ENCODE measurements at places on chromosomes 7 and 10.

DNA sequence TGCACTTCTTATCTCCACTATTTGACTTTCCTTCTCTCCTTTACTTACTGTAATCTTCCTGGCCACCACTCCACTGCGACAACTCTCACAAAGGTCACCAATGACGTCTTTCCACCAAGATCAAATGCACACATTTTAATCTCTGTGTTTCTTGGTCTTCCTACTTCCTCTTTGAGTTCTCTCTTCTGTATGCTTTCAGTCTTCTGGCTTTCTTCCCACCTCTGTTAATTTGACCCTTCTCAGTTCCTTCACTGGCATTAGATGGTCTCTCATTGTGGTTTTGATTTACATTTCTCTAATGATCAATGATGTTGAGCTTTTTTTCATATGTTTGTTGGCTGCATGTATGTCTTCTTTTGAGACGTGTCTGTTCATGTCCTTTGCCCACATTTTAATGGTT, 31.9 kb downstream of the FAM107B start:
- no peak for DNase-seq

GRCh38 chr10:25206693-25207414, 32.1 kb downstream of the GPR158 start:
- no peak for DNase-seq

DNA sequence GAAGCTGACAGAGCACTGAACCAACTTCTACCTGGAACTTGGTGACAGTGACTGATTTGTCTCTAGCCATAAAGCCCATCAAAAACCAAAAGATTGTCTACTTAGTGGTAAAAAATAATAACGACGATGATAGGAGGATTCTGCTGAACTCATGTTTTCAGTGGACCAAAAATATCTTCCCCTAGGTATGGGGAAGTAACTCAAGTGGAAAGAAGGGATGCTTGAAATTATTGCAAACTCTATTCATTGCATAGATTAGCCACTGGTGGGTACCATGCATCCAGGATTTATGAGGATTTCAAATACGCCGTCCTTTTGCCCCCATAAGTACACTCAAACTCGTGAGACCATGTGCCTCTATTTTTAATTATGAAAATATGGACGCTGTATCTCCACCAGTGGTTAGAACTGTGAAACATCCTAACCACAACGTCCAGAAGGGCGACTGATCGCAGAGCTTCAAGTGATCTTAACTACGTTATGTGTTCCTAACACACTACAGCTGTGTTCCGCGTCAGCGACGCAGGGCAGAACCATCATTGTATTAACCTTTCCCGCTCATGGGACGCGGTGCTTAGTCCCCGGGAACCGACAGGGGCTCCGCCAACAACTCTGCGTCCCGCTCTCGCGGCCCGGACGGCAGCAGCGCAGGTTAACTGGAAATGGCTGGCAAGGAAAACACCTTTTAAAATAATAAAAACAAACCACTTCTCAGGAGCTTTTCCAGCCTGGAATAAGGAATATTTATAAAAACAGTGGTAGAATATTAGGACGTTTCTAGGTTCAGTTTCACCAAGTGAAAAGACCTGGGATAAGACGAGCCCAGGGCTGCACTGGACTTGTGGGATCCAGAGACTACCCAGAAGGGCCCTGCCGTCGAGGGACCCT, 776 bp downstream of the PEX1 start:
- DNase-seq: peak; percentile 49

DNA sequence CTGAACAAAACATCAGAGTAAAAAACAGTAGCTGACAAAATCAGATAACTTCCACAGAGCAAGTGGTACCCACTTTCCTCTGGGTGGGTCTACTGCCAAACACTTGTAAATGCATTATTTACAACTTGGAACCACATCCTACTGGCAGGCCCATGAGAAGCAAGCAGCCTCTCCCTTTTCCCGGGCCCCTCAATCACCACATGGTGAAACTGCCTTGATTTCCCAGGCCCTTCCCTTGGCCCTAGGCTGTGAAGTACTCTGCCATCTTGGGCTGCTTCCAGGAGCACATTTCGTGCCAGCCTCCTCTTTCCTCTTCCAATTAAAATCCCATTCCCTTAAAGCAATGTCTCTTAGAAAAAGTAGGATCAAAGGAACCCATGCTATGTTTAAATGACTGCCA, 71.4 kb downstream of the CUZD1 start:
- no peak for DNase-seq

DNA sequence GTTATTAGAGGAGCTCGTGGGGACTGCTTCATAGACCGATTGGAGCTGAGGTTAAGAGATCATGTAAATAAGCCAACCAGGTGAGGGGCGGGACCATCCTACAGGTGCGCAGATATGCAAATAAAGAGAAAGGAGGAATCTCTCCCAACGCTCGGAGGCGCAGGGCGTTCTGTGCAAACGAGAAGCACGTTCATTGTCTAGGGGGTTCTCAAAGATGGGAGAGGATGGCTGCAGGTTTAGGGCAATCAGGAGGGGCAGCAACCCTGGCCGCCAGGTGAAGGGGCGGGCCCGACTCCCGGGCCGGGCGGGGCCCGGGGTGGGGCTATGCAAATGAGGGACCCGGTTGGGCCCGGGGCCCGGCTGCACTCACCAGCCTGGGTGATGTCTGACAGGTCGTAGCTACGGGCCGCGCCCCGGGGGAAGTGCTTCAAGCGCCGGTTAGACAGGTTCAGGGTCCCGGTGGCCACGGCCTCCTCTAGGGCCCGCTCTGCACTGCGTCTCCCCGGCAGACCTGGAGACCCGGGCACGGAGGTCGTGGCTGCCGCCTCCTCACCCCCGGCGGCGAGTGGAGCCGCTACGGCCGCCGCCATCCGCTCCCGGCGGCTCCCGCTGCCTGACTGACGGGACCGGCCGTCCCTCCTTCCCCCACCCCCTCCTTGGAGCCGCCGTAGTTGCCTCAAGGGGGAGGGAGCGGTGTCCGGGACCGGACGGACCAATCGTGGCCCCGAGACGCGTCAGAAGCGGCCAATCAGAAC, at the start of gene LRCH4:
TSS of gene LRCH4 (minus strand) at position 619 of the 755 bp plus-strand sequence. CDS start at position 590, 29 bp downstream.
- DNase-seq: no peak

DNA sequence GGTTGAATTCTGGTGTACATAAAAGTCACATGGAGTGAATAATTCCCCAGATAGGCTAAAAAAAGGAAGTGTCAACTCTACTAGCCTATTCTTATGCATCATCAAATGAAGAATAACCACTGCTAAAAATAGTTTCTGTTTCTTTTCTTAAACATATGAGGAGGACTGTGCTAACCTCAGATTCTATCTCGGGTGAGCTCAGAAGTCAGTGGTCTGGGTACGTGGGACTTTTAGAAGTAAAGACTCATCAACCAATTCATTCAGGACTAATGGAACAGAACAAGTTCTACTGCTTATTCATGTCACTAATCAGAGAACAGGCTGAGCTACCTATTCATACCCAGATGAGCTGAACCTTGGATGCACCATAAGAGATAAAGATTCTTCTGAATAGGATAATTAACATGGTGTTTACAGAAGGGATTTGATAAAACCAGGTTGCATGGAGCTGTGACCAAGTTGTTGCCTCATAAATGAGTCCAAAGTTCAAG, 9.5 kb upstream of the ASAH2 start:
- no peak for DNase-seq

- no peak for DNase-seq
Observed at GRCh38 chr7:32519763-32520162, 24.5 kb downstream of the AVL9 start.

DNA sequence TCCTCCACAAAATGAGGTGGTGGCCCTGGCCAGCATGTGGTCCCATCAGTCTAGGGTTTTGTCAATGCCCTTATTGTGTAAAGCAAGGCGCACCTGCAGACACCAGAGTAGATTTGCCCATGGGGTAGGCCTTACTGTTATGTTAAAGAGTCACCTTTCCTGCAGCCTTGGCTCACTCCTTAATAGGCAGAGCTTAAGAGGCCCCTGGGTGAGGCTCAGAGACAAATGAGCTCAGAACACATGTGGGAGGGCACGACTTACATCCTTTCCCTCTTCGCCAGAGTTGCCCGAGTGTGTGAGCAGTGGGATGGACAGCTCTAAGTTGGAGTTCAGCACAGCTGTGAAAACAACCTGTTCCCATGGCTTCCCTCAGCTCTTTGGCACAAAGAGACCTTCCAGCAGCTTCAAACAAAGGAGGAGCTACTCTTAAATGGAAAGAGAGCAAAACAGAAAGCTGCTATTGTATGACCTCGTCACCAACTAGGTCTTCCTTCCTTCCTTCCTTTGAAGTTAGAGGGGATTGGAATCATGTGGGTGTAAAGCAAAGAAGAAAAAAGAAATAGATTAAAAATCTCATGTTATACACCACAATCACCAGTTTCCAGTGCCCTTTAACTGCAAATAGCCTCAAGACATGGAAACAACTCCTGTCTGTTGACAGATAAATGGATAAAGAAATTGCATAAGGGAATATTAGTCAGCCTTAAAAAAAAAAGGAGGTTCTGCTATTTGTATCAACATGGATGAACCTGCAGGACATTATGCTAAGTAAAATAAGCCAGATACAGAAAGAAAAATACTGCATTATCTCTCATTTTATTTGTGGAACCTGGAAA, 11.9 kb upstream of the XPNPEP1 start:
- DNase-seq: peak; percentile 46

DNA sequence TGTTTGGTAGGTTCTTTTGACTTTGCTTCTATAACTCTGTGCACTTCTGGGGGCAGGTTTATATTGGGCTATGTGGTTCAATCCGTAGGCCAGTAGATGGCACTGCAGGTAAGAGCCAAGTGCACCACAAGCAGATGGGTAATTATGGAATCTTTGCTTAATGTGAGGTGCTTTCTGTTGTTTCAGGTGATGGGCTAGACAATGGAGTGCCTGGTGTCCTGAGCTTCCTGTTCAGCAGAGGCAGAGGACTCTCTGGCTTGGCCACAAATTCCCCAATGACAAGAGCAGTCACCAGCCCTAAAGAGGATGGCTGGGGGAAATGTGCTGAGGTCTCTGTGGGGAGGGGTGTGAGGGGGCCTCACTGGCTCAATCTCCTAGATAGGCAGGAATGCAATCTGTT, 455.0 kb downstream of the CCSER2 start:
- DNase-seq: peak; percentile 39

GRCh38 chr10:103605359-103606096, 112.0 kb downstream of the NEURL1 start:
- peak; percentile 14 for DNase-seq

DNA sequence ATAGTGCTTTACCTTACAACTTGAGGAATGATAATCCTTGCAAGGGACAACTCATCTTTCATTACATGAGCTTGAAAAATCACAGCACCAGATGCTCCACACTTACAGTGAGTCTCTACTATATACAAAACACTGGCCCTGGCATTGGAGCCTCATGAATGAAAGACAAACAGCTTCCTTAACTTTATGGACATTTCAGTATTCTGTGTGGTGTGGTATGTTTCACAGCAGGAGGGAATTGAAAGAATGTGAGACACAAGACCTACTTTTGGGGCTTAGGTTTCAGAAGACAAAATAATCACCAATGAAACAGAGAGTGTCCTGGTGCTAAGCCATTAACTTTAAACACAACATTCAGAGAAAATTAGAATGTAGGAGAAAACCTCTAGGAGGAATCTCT, 1249.6 kb downstream of the XPNPEP1 start:
- DNase-seq: no peak

GRCh38 chr7:68319061-68319460, 1279.2 kb upstream of the AUTS2 start:
- DNase-seq: no peak

- no peak for DNase-seq
Observed at GRCh38 chr7:16359216-16359615, 62.1 kb downstream of the CRPPA start.
